CD4-positive, alpha-beta T cell treated with Interleukin-21 for 1 hour (primary cell): ENCODE measurements at places on chromosomes 6 and 20.

- no peak for DNase-seq
These were observed 49.2 kb downstream of the TBC1D32 start for GRCh38 chr6:121285041-121285440.

GRCh38 chr6:166830185-166830890 is 126.0 kb downstream of the RNASET2 start:
- DNase-seq: no peak

DNA sequence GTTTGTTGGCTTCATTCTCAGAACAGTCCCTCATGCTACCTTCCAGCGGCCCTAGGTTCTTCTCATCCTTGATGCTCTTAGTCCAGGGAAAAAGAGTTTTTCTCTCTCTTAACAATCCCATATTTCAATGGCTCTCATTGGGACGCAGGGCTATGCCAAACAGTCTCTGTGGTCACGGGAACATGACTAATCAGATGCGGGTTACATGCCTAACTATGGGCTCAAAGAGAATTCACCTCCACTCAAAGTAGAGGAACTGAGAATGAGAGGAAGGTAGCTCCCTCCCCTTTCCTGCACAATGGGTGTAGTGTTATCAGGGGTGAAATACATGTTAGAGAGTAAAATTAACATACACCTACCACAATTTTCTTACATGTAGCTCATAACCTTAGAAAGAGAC is 18.1 kb upstream of the ATRN start:
- DNase-seq: no peak

DNA sequence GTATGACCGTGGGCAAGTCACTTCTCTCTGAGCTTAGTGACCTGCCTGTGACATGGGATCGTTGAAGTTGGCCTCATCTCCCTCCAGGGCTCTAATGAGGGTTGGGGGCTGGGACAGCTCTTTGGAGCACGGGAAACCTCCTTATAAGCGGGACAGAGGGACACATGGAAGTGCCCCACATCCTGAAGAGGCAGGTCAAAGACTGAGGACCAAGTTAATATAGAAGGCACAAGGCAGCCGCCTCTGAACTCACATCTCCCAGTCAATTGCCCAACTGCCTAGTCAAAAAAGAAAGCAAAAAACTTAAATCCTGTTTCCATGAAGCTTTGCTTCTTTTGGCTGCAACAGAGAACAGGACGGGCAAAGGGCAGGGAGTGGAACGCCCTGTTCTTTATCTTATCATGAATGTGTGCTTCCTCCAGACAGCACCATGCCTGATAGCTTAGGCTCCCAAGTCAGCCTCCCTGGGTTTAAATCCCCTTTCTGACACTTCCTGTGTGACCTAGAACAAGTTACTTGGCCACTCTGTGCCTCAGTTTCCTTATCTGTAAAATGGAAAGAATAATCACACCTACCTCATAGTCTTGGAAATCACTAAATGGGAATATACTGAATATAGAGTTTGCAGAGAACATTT is 27.1 kb downstream of the LBP start:
- DNase-seq: no peak

- DNase-seq: no peak
These were observed 1097.8 kb downstream of the KIF16B start for GRCh38 chr20:15475483-15475882.

DNA sequence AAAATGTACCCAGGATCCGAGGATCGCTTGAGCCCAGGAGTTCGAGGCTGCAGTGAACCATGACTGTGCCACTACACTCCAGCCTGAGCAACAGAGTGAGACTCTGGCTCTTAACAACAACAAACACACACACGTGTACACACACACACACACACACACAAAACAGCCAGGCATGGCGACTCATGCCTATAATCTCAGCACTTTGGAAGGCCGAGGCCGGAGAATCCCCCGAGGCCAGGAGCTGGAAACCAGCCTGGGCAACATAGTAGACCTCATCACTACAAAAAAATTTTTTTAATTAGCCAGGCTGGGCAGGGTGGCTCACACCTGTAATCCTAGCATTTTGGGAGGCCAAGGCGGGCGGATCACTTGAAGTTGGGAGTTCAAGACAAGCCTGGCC is 23.3 kb upstream of the ARFGEF2 start:
- DNase-seq: no peak

- DNase-seq: no peak
These were observed 71.9 kb upstream of the TOP1 start for GRCh38 chr20:40956542-40957264.

DNA sequence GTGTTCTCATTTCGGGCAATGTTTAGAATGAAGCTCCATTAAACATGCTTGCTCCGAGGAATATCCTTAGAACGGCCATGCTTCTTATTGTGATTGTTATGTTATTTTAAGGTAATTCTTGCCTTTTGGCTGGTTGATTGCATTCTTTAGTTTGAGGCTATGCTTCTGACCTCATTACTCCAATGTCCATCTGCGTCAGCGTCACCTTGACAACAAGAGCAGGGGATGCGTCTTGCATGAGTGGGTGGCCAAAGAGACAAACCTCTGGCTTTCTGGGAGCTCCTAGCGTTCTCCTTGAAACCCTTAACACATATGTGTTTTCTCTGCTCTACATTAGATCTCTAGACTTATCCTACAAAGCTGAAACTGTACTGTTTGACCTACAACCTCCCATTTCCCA is 184.3 kb downstream of the THBS2 start:
- DNase-seq: no peak

DNA sequence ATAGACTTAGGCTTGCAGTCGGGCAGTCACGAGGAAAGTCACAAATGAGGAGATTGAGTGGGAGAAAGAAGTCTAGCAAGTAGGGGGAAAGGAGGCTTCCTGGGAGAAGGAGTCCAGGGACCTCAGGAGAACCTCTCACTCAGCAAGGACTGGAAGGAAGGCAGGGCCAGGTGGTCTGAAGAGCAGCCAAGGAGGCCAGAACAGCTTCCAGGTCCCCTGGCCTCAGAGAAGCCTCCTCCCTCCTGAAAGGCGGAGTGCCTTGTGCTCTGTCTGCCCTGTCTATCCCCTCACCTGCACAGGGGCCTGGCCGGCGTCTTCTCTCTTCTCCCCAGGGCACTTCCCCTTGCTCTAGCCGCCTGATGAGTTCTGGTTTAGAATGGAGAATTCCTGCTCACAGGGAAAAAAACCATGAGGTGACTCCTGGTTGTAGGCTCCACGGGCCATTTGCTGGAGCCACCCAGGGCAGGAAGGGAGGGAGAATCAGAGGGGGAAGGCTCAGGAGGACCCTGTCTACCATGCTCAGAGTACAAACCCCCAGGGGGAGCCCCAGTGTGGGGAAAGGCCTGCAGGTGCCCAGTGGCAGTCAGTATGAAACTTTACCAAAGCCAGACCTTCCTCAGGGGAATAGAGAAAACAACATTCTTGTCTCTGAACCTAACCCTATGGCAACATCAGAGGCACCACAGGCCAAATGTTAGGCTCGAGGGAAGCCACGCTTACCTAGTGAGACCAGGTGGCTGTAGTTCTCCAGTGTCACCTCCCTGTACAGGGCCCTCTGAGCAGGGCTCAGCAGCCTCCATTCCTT is 11.2 kb downstream of the ZNF337 start:
- DNase-seq: no peak

DNA sequence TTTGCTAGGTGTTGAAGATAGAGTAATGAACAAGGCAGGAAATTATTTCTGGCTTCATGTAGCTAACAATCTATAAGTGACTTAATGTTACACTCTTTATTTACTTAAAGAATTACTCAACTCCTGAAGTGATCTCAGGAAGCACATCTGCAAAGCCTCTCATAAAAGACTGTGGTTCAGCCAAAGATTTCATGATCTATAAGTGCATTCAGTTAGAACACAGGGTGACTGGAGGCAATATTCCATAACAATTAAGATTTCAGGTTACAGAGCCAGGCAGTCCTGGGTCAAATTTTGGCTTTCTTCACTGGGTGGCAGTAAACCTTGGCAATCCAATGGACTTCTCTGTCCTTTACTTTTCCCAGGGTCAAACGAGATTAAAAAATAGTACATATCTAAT is 204.0 kb downstream of the TPBG start:
- no peak for DNase-seq
